ENCODE measurements at places on chromosomes 2 and 18. TPM values are rescaled to one million over a fixed set of nuclear protein-coding genes. Genes with fewer than 3 reads are reported as not detected.
A peak's percentile ranks its signal among the peaks of the same experiment; 100 is the strongest.

DNA sequence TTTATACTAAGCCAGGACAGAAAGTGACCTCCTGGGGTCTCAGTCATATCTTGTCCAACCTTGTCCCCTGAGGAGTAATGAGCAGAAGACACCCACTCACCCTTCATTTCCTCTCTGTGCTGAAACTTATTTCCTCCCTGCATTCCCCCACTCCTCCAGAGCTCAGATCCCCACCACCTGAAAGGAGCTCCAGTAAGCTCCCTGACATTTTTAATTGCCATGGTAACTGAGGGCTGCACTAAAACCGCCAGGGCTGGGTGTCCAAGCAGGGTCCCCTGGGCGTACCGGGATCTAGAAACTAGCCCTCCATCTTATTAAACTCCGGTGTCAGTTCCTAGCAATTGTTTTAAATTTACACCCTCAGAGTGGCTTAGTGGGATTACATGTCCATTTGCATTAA lies 393.3 kb upstream of the HNRNPA3 start:
- H3K36me3 ChIP-seq: no peaks in the 10 kb centered on the region
- no peak overlapping the region for H3K27ac ChIP-seq
- no peaks in the 10 kb centered on the region for H3K4me1 ChIP-seq
- H3K4me3 ChIP-seq: no peak overlapping the region
- no peak for DNase-seq
- H3K27me3 ChIP-seq: no peaks in the 10 kb centered on the region

The FLACC1 gene
- 7.5 TPM for total RNA-seq

The TGFA gene
- 0.24 TPM for total RNA-seq

GRCh38 chr18:36826556-36826955 lies 2.2 kb downstream of the TPGS2 start:
- H3K27ac ChIP-seq: no peak overlapping the region
- no peaks in the 10 kb centered on the region for H3K4me1 ChIP-seq
- no peak overlapping the region for H3K4me3 ChIP-seq
- H3K27me3 ChIP-seq: no peaks in the 10 kb centered on the region
- DNase-seq: no peak

DNA sequence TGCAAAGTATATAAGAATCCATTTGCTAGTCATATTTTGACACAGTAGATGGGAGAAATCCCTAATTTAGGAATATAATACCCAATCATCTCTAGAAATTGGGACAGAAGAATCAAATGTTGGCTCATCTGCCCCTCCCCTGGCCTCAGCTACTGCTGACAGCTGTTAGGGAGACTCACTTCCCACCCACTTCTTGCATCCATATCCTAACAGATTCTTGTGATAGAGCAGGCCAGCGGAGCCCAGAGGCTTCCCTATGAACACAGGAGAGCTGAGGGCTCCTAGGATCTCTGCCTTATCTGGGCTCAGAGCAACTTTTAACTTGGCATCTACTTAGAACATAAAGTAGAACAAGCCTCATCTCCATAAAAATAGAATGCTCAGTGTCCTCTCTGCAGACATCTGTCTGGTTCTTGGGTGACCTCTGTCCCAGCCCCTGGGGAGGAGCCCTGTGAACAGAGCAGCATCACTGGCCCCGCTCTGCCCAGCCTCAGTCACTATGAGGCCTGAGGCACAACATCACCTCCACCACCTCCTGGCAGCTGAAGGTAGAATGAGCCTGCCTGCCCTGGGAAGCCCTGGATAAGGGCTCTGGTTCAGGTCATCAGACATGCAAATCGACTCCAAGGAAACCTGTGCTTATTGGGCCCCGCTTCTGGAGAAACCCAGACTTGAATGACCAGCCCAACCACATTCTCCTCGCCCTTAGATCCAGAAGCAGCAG lies 229.7 kb downstream of the ANKRD36B start:
- H3K4me3 ChIP-seq: no peak overlapping the region
- no peak overlapping the region for H3K27ac ChIP-seq
- H3K27me3 ChIP-seq: no peaks in the 10 kb centered on the region
- no peak for DNase-seq

GRCh38 chr2:86158286-86158685 lies 37.0 kb downstream of the IMMT start:
- H3K4me3 ChIP-seq: no peak overlapping the region
- H3K27me3 ChIP-seq: no peaks in the 10 kb centered on the region
- DNase-seq: no peak
- peaks cover 82% of the 10 kb centered on the region for H3K36me3 ChIP-seq
- no peak overlapping the region for H3K27ac ChIP-seq

DNA sequence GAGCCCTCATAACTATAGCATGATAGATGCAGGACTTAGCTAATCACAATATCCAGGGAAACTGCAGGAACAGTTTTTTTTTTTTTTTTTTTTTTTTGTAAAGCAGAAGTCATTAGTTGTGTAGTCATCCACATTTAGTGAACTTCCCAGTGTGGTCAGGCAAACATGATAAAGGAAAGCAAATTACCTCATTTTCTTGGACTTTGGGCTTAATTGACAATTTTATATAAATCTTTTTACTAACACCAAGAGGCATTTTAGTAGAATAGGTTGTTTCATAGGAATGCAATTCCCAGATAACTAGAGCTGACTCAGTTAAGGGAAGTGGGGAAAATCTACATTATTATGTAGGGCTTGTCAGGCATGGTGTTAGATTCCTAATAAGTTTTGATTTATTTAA lies 142.7 kb upstream of the GCFC2 start:
- H3K4me1 ChIP-seq: no peaks in the 10 kb centered on the region
- no peak overlapping the region for H3K4me3 ChIP-seq
- no peak for DNase-seq
- H3K27me3 ChIP-seq: no peaks in the 10 kb centered on the region

DNA sequence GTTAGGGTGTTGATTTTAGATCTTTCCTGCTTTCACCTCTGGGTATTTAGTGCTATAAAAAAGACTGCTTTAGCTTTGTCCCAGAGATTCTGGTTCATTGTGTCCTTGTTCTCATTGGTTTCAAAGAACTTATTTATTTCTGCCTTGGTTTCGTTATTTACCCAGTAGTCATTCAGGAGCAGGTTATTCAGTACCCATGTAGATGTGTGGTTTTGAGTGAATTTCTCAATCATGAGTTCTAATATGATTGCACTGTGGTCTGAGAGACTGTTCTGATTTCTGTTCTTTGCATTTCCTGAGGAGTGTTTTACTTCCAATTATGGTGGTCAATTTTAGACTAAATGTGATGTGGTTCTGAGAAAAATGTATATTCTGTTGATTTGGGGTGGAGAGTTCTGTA lies 167.1 kb upstream of the KYNU start:
- no peak for DNase-seq
- H3K27ac ChIP-seq: no peak overlapping the region
- no peaks in the 10 kb centered on the region for H3K4me1 ChIP-seq
- H3K4me3 ChIP-seq: no peak overlapping the region
- no peaks in the 10 kb centered on the region for H3K36me3 ChIP-seq

The KLF7 gene
- 29.9 TPM for total RNA-seq

DNA sequence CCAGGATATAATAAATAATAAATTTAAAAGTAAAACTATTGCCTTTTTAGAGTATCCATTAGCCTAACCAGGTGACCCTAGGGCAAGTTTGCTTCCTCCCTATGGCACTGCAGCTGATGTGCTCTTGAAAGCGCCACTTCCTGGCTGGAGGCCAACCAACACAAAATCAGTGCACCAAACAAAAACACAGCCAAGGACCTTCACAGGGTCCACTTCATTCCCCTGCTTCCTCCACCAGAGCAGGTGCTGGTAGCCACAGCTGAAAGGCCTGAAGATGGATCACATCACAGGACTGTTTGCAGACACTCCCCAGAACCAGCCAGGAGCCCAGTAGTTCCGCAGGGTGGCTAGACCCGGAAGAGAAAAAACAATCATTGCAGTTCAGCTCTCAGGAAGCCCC lies 108.8 kb downstream of the TWIST2 start:
- no peaks in the 10 kb centered on the region for H3K4me1 ChIP-seq
- DNase-seq: no peak
- no peaks in the 10 kb centered on the region for H3K27me3 ChIP-seq
- no peaks in the 10 kb centered on the region for H3K36me3 ChIP-seq
- no peak overlapping the region for H3K27ac ChIP-seq

GRCh38 chr2:20176760-20177159 lies 48.2 kb downstream of the SDC1 start:
- no peak overlapping the region for H3K4me3 ChIP-seq
- no peaks in the 10 kb centered on the region for H3K27me3 ChIP-seq

DNA sequence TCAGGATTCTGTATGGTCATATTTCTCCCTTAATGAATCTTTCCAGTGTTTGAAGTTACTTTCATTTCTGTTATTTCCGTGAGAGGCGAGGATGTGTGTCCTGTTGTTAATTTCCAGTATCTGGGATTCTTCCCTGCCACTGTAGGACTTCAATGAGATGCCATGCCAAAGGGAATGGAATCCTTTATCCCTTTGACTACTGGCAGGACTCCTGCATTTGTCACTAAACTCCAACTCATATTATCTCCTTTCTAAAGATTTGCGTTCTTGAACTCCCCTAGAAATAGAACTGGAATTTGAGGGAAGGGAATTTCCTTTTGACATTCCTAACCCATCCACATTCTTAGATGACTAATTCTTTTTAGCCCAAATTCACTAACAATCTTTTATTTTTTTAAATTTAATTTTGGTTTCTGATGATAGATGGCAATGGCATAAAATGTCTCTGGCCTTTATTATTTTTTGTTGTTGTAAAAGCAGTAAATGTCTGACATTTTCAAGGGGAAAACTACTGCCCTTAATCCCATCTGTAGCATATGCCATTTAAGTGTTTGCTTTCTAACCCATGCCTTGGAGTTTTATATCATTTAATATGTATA lies 87.8 kb upstream of the EML6 start:
- no peaks in the 10 kb centered on the region for H3K27me3 ChIP-seq
- H3K36me3 ChIP-seq: peaks cover 48% of the 10 kb centered on the region
- H3K27ac ChIP-seq: peak overlapping the region; percentile 68
- no peaks in the 10 kb centered on the region for H3K4me1 ChIP-seq
- no peak overlapping the region for H3K4me3 ChIP-seq
- DNase-seq: no peak

The FARSB gene
- total RNA-seq: 13.7 TPM

The BCL11A gene
- total RNA-seq: 2.2 TPM

The LOXL3 gene
- total RNA-seq: 3.9 TPM

DNA sequence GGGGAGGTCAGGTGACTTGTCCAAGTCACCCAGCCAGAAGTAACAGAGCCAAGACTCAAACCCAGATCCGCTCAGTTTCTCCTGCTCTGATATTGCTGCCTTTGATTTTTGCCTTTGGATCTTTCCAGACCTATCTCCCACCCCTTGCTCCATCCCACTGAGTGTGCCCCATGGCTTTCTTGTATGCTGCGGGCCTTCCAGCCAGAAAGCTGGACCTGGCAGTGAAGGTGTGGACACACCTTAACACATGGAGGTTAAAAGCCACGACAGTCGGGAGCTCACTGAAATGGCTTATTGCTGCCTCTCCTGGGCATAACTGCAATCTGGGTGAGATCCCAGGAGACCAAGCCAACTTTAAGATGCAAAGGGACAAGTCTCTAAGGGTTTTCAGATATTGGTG lies 86.7 kb downstream of the LONRF2 start:
- no peaks in the 10 kb centered on the region for H3K4me1 ChIP-seq
- no peak overlapping the region for H3K4me3 ChIP-seq
- H3K27me3 ChIP-seq: no peaks in the 10 kb centered on the region

DNA sequence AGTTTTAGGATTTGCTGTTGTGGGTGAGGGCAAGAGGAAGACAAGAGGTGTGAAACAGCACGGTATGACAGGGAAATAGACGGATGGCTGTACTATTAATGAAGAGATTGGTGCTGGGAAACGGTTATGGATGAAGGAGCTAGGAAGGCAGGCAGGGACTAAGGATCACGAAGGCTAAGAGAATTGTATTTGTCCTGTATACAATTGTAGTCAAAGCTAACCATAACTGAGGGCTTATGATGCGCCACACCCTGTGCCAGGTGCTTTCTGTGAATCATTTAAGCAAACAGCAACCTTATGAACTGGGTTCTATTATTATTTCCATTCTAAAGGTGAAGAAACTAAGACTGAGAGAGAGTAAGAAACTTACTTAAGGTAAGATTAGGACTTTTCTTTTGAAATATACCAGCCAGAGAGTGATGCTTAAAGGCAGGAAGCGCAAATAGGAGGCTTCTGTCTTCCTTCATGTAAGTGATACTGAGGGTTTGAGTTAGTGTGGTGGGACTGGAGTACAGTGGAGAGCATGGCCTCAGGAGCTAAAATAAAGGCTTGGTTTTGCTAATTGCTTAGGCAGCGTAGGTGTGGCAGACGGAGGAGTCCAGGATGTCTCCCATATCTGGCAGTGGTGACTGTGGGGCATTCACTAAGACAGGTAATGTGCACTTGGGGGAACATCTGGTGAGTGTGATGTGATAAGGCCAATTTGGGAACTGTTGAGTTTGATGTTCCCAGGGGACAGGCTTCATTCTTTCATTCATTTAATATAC lies 85.8 kb downstream of the PLEKHM3 start:
- H3K4me1 ChIP-seq: peaks cover 18% of the 10 kb centered on the region
- no peak overlapping the region for H3K4me3 ChIP-seq
- peak overlapping the region; percentile 44 for H3K27ac ChIP-seq
- H3K27me3 ChIP-seq: no peaks in the 10 kb centered on the region
- H3K36me3 ChIP-seq: no peaks in the 10 kb centered on the region

- no peak overlapping the region for H3K4me3 ChIP-seq
- H3K4me1 ChIP-seq: peaks cover 91% of the 10 kb centered on the region
- H3K36me3 ChIP-seq: no peaks in the 10 kb centered on the region
Observed at GRCh38 chr2:101112772-101113157, 38.4 kb downstream of the TBC1D8 start.

DNA sequence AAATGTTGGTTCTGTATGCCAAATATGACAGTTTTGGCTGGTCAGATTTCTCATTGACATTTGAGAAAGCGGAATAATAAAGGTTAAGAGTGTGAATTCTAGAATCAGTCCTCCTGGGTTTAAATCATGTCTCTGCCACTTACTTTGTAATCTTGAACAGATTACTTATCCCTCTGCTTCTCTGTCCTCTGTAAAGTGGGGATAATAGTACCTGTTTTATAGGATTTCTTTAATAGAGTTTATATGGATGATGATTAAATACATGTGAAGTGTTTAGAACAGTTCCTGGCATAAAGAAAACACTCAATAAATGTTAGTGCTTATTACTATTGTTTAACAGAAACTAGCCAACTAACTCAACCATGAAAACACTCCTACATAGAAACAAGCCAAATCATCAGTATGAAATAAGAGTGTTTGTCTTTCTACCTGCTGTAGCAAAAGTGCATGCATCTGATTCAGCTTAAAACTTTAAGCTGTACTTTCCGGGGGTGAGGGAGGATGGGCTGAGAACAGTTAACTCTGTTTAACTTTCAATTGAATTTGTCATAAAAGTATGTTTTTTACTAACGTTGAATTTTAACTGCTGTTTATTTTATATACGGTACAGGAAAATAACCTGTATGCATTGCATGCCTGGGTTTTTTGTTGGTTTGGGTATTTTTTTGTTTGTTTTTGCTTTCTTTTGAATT lies 6.8 kb downstream of the HTR2B start:
- no peaks in the 10 kb centered on the region for H3K36me3 ChIP-seq
- no peaks in the 10 kb centered on the region for H3K27me3 ChIP-seq
- peaks cover 6% of the 10 kb centered on the region for H3K4me1 ChIP-seq
- H3K4me3 ChIP-seq: no peak overlapping the region
- H3K27ac ChIP-seq: no peak overlapping the region
- DNase-seq: no peak

- H3K27ac ChIP-seq: no peak overlapping the region
- no peak overlapping the region for H3K4me3 ChIP-seq
- no peaks in the 10 kb centered on the region for H3K27me3 ChIP-seq
- no peak for DNase-seq
- H3K4me1 ChIP-seq: no peaks in the 10 kb centered on the region
Observed at GRCh38 chr18:45657357-45658335, 42.4 kb downstream of the SLC14A2 start.

GRCh38 chr18:75293591-75293990 lies 83.0 kb downstream of the TSHZ1 start:
- H3K27me3 ChIP-seq: no peaks in the 10 kb centered on the region
- H3K4me3 ChIP-seq: no peak overlapping the region
- peaks cover 9% of the 10 kb centered on the region for H3K36me3 ChIP-seq
- no peak overlapping the region for H3K27ac ChIP-seq
